ENCODE measurements at places on chromosomes 5 and 9. TPM values are rescaled to one million over a fixed set of nuclear protein-coding genes. Genes with fewer than 3 reads are reported as not detected.
A peak's percentile ranks its signal among the peaks of the same experiment; 100 is the strongest.

The FOXD1 gene
- not detected for polyA plus RNA-seq

- DNase-seq: peak; percentile 41
Observed at GRCh38 chr5:96577909-96578308, 84.3 kb upstream of the CAST start.

GRCh38 chr9:34650816-34651215, 1.2 kb upstream of the IL11RA start:
- DNase-seq: no peak

- peak; percentile 12 for DNase-seq
Observed at GRCh38 chr9:136372561-136373299, 739 bp downstream of the CARD9 start.

- no peak for DNase-seq
Observed at GRCh38 chr5:51712201-51712600, 329.0 kb downstream of the ISL1 start.

GRCh38 chr5:1936413-1936812, 53.7 kb upstream of the IRX4 start:
- DNase-seq: no peak
